OCI-M1 (cell line): ENCODE measurements at places on chromosomes 13 and 19.

DNA sequence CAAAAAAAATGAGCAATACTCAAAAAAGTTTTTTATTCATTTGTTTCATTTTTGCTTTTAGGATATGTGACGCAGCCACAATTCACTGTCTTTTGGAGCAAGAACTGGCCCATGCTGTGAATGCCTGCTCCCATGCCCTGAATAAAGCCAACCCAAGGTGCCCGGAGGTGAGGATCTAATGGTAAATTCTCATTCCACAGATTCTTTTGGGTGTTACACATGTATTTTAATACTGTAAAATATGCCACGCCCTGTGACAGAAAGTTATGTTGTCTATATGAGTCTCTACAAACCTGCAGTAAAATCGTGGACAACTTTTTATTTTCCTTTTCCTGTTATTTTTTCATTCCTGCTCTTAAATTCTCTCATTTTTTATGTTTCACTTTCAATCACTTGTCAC, 57.5 kb upstream of the AKAP11 start:
- DNase-seq = no peak

DNA sequence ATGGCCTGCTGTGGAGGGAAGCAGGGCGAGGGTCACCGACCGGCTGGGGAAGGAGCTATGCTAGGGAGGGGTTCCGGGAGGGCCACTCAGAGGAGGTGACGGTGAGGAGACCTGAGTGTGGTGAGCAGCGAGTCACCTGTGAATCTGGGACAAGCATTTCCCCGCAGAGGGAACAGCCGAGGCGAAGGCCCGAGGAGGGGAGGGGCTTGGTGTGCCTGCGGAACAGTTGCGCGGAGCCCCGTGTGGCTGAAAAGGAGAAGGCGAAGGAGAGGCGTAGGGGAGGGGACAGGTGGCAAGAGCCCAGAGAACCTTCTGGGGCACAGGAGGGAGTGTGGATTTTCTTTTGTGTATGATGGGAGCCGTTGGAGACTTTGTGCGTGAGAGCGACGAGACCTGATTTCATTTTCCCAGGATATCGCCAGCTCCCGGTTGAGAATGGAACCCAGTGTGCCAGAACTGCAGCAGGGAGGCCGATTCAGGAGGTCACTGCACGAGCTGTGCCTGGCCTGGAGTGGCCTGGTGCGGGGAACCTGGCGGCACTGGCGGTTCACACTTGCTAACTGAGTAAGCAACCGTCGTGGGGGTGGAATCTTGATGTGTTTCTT, 117.7 kb upstream of the ZNF507 start:
- no peak for DNase-seq

- DNase-seq = no peak
These were observed 7.3 kb downstream of the RPS16 start for GRCh38 chr19:39428283-39429112.

GRCh38 chr13:50449465-50449864, 394.0 kb downstream of the DLEU7 start:
- no peak for DNase-seq

DNA sequence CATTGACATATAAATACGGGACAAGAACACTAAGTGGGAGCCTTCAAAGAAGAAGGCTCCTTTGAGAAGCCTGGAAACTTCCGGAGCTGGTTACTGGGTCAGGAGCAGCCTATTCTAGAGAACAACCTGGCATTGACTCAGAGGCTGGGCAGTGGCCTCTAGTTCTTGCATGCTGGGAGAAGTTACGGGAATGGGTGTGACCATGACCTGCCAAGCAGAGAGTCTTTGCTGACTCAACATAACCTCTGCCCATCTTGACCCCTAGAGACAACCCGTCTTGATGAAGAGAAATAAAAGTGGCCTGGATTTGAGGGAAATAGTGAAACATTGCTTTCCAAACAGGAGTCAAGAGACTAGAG, 21.0 kb downstream of the STARD13 start:
- DNase-seq = no peak

GRCh38 chr13:101869553-101869952, 417.1 kb downstream of the ITGBL1 start:
- peak; percentile 13 for DNase-seq

DNA sequence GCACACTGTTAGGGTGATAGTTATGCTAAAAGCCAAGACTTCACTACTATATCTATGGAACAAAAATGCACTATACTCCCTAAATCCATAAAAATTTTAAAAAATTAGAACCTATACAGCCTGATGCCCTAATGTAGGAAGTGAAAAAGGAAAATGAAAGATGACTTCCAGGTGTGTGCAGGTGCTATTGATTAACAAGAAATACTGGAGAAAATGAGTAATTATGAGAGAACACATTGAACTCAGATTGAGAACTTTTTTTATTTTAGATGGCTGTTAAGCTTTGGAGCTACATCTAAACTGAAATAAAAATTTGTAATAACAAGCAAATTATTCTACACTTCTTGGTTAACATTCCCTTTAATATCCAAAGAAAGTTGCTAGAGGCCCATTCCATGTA, 1015.7 kb downstream of the PCDH9 start:
- no peak for DNase-seq

DNA sequence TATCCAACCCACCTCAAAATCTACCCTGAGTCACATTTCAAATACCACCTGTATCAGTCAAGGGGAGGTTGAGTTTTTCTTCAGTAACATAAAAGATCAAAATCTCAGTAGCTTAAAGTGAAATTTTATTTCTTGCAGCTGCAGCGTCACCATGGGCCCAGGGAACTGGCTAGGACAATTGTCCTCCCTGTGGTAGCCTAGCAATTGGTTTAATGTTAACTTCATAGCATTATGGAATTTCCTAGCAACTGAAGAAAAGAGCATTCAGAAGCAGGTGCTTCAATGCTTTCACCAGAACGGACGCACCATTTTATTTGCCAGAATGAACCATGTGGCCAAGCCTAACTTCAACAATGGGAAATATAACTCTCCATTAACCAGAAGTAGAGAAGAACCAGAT, 359.3 kb upstream of the TSHZ3 start:
- no peak for DNase-seq

GRCh38 chr19:48836089-48837017, at the start of gene HSD17B14:
Gene HSD17B14 (minus strand): TSS chr19:48836491. CDS start chr19:48836411, 80 bp downstream.
- peak; percentile 57 for DNase-seq

DNA sequence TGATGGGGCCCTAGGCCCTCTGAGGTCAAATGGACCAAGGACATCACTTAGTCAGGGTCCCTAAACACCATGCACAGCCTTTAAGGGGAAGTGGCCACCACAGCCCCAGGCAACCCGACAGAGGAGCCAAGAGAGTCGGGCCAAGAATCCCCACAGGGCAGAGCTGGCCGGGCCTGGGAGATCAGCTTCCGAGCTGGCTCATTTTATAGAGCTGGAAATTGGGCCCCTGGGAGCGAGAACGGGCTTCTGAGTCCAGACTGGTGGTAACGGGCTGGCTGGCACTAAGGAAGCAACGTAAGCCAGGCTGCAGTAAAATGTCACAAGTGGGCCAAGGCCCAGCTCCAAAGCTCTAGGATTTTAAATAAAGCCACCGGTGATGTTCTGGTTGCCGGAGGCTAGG, 51.1 kb downstream of the HSPH1 start:
- no peak for DNase-seq

- DNase-seq = peak; percentile 81
These were observed 2.5 kb downstream of the ZNF552 start for GRCh38 chr19:57812226-57812625.

- no peak for DNase-seq
These were observed 8.2 kb upstream of the ZNF527 start for GRCh38 chr19:37362733-37363132.

DNA sequence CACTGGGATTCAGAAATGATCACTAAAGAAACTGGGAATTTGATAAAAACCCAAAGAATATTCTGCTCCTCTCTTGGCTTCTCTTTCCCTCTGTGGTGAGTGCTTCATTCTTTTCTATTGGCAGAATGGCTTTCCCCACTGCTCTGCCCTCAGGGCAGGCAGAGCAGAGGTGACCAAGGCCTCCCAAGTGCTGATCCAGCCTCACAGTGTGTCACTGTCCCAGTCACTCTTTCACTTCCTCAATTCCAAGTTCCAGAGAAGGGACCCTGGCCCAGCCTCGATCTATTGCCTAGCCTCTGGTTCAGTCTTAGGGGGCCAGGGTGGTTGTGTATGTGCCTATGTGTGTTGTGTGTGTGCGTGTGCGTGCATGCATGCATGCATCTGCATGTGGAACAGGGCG, 180.6 kb upstream of the TMTC4 start:
- DNase-seq = no peak

DNA sequence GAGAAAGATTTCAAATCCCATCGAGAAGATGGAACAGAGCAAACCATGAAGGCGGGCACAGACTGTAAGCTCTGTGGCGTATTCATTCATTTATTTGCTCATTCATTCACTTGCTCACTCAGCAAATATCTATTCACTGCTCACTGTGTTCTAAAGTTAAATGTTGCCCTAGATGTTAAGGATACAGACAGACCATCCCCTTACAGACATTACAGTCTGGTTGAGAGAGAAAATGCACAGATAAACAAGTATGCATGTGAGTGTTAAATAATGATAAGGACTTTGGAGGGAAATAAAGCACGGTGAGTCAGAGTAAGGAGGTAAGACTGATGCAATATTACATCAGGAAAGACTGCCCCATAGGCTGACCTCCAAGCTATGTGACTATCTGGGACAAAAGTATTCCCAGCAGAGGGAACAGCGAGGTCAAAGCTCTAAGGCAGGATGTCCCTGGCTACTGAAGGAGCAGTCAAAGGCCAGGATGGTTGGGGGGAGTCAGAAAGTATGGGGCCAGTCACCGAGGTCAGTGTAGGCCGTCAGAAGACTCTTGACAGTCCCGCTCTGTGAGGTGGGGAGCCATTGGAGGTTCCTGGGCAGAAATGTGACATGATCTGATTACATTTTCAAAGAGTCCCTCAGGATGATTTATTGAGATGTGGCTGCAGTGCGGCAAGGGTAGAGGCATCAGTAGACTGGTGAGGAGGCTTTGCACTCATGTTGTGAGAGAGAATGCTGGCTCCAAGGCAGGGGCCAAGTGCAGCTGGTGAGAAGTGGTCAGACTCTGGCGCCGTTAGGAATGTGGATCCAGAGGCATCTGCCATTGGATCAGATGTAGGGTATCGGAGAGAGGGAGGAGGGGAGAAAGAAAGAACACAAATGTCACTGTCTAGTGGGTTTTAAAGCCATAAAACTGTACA, 37.9 kb downstream of the MBNL2 start:
- peak; percentile 97 for DNase-seq

GRCh38 chr19:39937787-39938186, 3.4 kb upstream of the FCGBP start:
- no peak for DNase-seq

DNA sequence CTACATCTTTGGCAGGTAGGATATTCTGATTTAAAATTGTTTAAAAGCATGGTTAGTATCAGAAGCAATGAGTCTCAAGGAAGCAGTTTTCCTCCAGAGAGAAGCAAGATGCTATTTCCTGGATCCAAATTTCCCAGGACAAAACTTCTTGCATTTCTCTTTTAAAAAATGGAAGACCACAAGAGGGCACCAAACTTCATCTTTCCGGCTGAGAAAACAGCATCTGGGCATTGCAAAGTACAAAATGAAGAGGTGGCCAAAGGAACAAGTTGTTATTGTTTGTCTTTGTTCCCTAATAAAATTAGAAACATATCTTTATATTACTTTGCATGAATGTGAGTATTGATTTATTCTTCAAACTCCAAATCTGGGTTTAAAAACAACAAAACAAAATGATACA, 60.0 kb upstream of the LRCH1 start:
- DNase-seq = peak; percentile 69

DNA sequence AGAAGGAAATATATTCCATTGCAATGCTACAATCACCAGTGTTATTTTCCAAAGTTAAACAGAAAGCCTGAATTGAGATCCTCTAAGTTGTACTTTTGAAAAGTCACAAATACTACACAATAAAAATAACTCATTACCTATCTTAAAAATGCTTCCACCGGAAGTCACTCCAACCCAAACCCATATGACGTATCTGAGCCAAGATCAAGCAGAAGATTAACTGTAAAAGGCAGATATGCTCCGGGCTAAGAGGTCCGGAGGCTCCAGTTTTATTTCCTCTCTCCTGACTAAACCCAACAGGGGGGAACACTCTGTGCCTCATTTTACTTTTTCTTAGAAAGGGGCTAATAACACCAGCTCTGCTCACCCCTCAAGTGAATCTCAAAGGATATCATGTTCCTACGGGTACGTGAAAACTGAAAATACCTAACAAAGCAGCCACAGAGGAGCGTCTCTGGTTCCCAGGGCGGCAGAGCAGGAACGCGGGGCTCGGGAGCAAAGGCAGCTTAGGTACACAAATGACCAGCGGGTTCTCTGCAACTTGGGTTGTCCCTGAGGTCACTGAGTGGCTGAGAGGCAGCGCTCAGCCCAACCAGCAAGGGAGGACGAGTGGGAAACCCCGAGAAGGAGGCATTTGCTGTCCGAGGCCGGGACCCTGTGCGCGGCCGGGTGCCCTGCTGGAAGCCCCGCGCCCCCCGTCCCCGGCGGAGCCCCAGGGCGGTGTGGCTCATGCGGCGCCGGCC, 750 bp downstream of the RAB20 start:
- DNase-seq = peak; percentile 69

- DNase-seq = no peak
These were observed 193.3 kb downstream of the USP12 start for GRCh38 chr13:26978081-26978860.
